ENCODE measurements at places on chromosomes 1 and 21. TPM values are rescaled to one million over a fixed set of nuclear protein-coding genes. Genes with fewer than 3 reads are reported as not detected.

DNA sequence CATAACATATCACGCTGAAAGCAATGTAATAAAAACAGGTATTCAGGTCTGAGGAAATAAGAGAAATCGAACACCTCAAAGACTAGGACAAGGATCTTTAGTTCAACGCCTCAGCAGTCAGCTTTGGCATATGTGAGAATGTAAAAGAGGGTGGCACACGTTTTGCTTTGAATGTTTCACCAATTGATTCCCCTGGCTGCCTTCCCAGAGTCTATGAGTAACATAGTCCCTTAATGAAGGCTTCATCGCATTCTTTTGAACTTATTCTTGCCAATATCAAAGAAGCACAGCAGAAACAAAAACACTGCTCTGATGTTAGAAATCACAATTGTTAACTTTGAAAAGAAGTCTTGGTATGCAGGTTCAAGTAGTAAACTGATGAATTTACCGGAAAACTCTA lies 764.8 kb downstream of the ADGRL2 start:
- H3K36me3 ChIP-seq, result no peaks in the 10 kb centered on the region
- H3K27ac ChIP-seq, result no peak overlapping the region
- no peak overlapping the region for H3K4me3 ChIP-seq
- no peaks in the 10 kb centered on the region for H3K27me3 ChIP-seq

DNA sequence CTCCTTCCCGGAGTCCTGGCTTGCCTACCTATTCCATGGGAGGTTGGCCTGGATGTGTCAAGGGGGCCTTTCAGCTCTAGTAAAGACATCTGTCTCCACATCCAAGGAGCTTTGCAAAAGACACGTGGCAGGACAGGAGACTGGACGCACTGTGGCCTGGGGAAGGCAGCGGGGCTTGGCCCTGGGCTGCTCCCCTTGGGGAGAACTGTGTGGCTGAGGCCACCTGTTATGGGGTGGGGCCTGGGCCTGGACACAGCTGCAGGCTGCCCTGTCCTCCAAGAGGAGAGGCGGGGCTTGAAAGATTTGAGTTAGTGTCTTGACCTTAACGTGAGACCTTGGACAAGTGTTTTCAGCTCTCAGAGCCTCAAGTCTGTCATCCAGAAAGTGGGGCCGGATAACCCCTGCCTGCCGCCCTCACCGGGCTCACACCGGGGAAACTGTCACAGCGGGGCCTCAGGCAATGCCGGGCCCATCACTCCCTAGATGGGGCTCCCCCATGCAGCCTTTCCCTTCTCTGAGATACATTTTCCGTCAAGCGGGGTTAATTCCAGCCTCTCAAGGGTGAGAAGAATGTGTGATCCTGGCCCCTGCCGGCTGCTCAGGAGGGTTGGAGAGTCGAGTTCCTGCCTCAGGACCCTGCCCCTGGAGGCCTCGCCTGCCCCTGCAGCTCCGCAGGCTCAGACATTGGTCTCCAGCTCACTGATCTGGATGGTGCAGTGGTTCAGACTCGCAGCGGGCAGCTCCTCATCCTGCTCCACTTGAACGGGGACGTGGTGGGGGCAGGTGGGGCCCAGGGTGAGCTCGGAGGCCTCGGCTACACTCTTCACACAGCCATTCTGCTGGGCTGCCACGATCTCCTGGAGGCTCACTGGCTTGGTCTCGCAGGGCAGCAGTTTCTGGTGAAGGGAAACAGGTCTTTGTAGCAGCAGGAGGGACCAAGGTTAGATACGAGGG lies 25.6 kb downstream of the PODN start:
- no peak overlapping the region for H3K4me3 ChIP-seq
- H3K27me3 ChIP-seq, result no peaks in the 10 kb centered on the region
- DNase-seq, result no peak

UBASH3A gene
- total RNA-seq, result 5.0 TPM

- H3K4me3 ChIP-seq, result no peak overlapping the region
- no peak overlapping the region for H3K27ac ChIP-seq
- no peaks in the 10 kb centered on the region for H3K4me1 ChIP-seq
- H3K27me3 ChIP-seq, result no peaks in the 10 kb centered on the region
- DNase-seq, result no peak
These were observed 64.9 kb upstream of the ARTN start for GRCh38 chr1:43868741-43869067.

- H3K4me3 ChIP-seq, result no peak overlapping the region
- no peaks in the 10 kb centered on the region for H3K27me3 ChIP-seq
- no peak for DNase-seq
- H3K36me3 ChIP-seq, result no peaks in the 10 kb centered on the region
- no peaks in the 10 kb centered on the region for H3K4me1 ChIP-seq
These were observed 673.6 kb upstream of the USP24 start for GRCh38 chr1:55888685-55889317.
